ENCODE measurements at places on chromosomes 1 and 21.
A peak's percentile ranks its signal among the peaks of the same experiment; 100 is the strongest.

- no peak for DNase-seq
Measured at GRCh38 chr1:216416488-216416887, 6.8 kb downstream of the USH2A start.

GRCh38 chr1:55143684-55144083 lies 71.5 kb downstream of the USP24 start:
- DNase-seq = no peak

- no peak for DNase-seq
Measured at GRCh38 chr21:29279558-29279957, 19.2 kb upstream of the BACH1 start.

DNA sequence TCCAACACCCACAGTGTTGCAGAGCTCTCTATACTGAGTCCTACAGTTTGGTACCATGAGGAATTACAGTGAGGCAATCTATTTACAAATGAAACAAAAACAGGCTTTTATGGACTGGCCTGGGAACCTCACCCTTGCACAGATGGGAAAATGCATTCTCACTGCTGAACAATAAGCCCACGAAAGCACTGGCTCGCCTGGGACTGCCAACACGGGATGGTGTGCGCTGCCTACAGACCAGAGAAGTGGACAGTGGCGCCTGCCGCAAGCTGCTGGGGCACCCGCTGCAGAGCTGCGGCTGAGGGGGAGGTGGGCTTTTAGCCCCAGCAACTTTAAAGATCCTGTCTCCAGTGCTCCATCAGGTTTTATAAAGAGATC lies 28.5 kb upstream of the ABCG1 start:
- no peak for DNase-seq

GRCh38 chr1:182625719-182626504 lies 21.7 kb upstream of the RGS16 start:
- DNase-seq = peak; percentile 70

- no peak for DNase-seq
Measured at GRCh38 chr1:107496002-107496401, 355.2 kb downstream of the NTNG1 start.

DNA sequence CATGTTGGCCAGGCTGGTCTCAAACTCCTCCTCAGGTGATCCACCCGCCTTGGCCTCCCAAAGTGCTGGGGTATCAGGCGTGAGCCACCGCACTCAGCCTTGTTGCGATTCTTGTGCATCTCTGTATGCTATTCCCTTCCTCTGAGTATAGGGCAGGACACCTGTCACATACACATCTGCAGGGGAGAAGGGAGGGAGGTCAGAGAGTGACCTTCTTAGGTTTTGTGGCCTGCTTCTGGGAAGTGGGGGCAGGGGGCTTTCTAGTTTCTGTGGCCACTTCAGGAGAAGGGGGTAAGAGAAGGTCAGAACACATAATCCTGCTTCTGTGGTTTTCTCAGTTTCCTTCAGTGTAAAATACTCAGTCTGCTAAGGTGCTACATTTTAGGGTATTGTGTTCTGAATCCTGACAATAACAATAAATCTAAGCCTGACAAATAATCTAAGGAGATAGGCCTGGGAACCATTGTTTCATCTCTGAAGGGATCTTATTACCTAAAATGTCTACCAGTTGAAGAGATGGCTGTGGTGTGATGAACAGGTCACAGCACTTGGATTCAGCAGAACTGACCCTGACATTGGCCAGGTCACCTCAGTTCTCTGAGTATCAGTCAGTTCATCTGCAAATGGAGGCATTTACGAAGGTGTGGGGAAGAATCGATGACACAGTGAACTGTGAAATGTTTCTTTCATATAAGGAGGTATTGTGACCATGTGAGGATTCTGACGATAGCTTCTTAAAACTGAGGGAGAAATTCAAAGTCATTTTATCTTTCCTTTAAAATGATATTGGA lies 212.6 kb upstream of the L1TD1 start:
- no peak for DNase-seq

GRCh38 chr1:152860129-152860528 lies 333 bp downstream of the LCE7A start:
- no peak for DNase-seq

GRCh38 chr1:42784946-42785693 lies at the start of gene TMEM269:
Gene TMEM269, plus strand, starts transcription at chr1:42784991. Its CDS starts 4,903 bp downstream, at chr1:42789894.
- no peak for DNase-seq

GRCh38 chr1:187911820-187912219 lies 1083.1 kb downstream of the PLA2G4A start:
- DNase-seq = no peak

- DNase-seq = no peak
Measured at GRCh38 chr1:154657556-154657955, 49.6 kb upstream of the ADAR start.

DNA sequence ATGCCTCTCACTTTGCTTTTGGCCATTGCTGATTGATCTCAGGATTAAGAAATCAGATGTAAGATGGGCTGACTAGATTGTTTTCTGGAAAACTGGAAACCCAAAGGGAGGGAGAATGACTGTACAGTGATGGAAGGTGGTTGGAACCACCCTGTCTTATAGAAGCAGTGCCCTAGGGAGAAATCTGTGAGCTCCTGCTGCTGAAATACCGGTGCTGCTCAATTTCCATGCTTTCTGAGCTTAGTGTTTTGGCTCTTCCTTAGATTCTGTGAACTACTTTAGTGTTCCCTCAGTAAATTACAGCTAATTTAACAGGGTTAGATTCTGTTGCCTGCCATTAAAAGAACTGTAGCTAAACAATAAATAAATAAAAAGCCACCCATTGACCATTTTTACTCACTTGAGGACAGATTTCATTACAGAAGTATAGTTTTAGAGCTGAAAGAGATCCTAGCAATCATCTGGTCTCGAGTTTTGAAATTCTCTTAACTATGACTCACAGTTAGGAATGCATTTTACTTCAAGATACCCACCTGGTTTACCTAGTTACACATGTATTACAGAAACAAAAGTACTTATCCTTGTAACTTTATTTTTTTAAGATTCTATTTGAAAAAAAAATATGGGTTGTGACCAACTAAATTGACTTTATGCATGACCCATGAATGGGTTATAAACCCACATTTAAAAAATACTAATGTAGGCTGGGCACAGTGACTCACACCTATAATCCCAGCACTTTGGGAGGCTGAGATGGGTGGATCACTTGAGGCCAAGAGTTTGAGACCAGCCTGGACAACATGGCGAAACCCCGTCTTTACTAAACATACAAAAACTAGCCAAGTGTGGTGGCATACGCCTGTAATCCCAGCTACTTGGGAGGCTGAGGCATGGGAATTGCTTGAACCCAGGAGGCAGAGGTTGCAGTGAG lies 33.2 kb downstream of the CAMSAP2 start:
- DNase-seq = peak; percentile 77

- DNase-seq = no peak
Measured at GRCh38 chr1:49190138-49190537, 413.4 kb upstream of the BEND5 start.

DNA sequence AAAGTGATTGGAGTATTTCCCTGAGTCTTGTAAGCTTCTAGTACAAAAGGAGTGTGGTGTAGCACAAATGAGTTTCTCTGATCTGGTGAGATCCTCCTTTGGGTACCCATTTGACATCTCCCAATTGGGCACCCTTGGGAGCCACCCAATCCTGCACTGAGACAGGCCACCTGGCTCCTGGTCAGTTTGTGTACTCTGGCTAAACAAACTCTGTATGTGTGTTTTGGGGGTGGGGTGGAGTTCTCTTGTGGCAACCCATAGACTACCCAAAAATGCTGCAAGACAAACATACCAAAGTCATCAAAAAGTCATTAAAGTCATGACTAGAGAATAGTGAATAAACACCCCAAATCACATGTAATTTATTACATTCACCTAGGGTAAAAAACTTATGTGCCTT lies 8.4 kb upstream of the HIVEP3 start:
- no peak for DNase-seq

GRCh38 chr1:41884256-41885230 lies 34.2 kb downstream of the HIVEP3 start:
- no peak for DNase-seq

GRCh38 chr21:45379171-45379900 lies 25.6 kb upstream of the COL18A1 start:
- DNase-seq = no peak

GRCh38 chr1:28364888-28365287 lies 4.7 kb upstream of the PHACTR4 start:
- DNase-seq = no peak

DNA sequence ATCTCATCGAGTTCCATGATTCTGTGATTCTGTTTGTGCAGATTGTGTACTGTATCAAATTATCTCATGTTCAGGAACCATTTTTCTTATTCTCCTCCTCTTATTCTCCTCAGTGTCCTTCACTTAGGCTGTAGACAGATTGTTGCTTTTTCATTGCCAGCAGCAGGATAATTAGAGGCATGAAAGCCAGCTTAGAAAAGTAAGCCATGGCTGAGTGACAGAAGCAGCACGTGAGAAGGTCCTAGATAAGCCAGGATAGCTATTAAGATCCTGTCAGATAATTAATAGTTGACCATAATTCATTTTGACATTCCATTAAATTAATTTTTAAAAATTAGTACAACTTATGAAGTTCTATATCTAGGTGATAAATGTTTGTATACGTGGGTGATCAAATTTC lies 60.8 kb upstream of the PRKACB start:
- peak; percentile 33 for DNase-seq

DNA sequence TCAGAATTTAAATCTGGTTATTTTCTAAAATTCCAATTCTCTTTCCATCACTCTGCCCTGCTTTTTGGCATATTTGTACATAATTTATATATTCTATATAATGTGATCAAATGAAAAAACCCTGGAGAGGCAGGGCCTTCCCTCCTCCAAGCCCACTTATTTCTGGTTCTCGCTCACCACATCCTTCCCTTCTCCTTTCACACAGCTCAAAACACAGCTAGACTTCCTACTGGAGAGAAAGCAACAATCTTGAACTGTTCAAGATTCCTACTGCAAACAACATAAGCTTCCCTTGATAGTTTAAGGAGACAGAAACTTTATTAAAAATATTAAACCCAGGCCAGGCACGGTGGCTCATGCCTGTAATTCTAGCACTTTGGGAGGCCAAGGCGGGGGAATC lies 7.6 kb upstream of the AIM2 start:
- no peak for DNase-seq

DNA sequence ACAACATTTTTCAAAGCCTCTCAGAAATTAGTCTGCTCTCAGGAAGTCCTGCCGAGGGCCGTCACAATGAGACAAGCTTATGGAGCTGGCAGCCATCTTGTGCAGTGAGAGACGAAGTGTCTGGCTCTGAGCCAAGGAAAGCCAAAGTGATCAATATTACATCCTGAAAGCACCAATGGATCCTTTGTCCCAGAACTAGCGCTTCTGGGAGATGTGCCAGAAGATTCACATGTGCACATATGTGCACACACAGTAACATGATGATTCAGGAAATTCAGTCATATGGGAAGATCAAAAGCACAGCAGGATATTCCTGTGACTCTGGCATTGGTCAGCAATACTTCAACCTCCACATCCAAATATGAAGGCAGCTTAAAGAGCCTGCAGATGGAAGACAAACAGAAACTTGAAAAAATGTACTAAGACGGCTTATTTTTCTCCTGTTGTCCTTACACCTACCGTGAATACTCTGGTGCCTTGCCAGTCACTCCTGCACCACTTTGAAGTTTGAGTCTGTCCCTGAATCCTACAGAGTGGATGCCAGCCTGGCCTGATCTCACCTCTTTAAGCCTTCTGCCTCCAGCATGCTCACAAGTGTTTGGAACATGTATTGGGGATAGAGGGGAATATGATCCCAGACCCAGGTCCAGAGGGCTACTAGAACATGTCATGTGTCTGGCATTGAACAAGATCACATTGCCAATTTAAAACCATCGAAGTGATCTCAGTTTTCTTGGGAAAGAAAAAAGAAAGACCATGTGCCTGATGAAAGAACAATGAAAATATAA lies 44.5 kb upstream of the PRRX1 start:
- DNase-seq = peak; percentile 67

GRCh38 chr1:55812281-55812680 lies 597.1 kb upstream of the USP24 start:
- no peak for DNase-seq

DNA sequence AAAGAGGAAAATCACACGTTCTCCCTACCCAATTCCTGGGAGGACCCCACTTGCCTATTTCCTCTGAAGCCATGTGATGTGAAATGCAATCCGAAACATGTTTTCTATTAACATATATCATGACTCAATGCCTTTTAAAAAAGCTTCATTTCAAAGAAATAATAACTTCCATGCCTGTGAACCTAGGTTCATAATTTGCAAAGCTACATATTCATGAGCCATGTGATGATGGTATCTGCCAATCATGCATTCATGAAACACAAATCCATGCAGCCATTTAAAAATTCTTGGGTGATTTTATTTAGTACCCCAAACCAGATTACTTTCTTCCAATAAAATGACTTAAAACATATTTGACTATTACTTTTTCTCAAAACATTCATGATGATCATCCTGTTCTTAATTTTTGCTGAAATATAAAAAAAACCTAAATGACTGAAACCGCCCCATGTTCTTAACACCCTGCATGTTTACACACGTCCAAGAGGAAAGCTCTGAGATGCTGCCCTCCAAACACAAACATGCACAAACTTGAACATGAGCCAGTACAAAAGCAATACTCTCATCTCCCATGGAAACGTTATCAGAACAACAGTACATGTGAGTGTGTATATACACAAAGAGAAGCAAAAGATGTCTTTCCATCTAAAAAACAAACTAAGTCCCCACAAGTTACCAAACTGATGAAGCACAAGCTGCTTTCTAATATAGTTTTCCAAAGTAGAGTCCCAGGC lies 140.1 kb downstream of the TGFBR3 start:
- peak; percentile 89 for DNase-seq

- peak; percentile 76 for DNase-seq
Measured at GRCh38 chr1:108199781-108200686, at the start of gene SLC25A24. Gene SLC25A24, minus strand, starts transcription at chr1:108200343. Its CDS starts 205 bp downstream, at chr1:108200138.

GRCh38 chr1:43217747-43218146 lies 45.6 kb downstream of the CFAP57 start:
- no peak for DNase-seq

- peak; percentile 14 for DNase-seq
Measured at GRCh38 chr1:181013144-181013543, 9.5 kb downstream of the STX6 start.

DNA sequence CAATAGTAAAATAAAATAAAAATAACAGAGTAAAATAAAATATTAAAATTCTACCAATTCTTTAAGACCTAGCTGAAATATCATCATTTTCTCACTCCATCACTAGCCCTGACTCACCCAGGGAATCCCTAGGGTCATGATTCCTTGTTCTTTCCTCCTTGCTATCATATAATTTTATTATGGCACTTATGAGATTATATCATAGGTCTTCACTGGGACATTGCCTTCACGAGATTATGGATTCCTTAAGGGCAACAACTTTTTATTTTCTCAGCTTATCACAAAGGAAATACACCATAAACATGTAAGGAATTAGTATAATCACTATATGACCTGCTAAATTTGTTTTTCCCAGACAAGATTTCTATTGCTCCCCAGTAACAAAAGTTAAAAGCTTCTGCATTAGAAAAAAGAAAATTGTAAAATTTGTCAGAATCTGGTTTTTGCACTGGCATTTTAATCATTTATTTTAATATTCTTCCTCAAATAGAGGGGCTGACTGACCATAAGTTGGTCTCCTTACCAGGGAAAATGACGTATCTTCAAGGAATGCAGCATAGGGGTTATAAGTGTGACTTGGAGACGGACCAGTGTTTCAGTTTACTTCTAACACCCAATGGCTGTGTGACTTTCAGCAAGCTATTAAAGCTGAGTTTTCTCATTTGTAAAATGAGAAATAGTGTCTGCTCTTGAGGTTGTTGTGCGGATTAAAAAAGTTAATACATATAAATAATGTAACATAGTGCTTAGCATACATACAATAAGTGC lies 8.8 kb upstream of the CLCA4 start:
- DNase-seq = no peak

All from epithelial cell of esophagus (primary cell).